ENCODE measurements at places on chromosomes 11 and 22. TPM values are rescaled to one million over a fixed set of nuclear protein-coding genes. Genes with fewer than 3 reads are reported as not detected.
A peak's percentile ranks its signal among the peaks of the same experiment; 100 is the strongest.

DNA sequence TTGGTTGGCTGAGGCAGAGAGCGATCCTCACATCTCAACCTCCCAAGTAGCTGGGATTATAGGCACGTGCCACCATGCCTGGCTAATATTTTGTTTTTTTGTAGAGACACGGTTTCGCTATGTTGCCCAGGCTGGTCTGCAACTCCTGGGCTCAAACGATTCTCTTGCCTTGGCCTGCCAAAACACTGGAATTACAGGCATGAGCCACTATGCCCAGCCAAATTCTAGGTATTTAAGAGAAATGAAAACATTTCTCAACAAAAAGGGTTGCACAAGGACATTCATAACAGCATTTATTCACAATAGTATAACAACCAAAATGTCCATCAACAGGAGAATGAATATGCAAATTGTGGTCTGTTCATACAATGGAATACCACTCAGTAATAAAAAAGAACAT lies 31.7 kb upstream of the RBX1 start:
- no peaks in the 10 kb centered on the region for H3K27me3 ChIP-seq
- no peak overlapping the region for H3K4me3 ChIP-seq
- H3K27ac ChIP-seq = no peak overlapping the region

DNA sequence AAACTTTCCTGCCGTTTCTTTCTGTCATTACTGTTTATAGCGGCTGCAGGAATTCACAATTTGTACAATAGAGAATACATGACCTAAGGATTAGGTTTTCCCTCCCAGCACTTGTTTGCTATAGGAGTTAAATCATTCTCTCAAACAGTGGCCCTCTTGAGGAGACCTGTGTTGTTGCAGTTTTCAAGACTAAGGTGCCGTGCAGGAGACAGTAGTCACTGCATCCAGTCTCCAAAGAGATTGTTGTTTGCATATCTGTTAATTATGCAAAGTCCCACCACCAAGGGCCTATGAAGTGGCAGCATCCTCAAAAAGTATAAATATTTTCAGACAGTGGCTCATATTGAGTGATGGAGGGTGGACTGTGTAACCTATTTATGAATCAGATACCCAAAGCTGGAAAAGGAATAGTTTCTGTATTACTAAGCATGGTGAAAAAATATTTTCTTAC lies 2.3 kb downstream of the PRSS23 start:
- DNase-seq = no peak
- no peak overlapping the region for H3K27ac ChIP-seq
- H3K4me1 ChIP-seq = peaks cover 47% of the 10 kb centered on the region

GRCh38 chr11:28615542-28615941 lies 507.4 kb downstream of the METTL15 start:
- no peaks in the 10 kb centered on the region for H3K27me3 ChIP-seq
- no peaks in the 10 kb centered on the region for H3K4me1 ChIP-seq
- H3K27ac ChIP-seq = no peak overlapping the region

DNA sequence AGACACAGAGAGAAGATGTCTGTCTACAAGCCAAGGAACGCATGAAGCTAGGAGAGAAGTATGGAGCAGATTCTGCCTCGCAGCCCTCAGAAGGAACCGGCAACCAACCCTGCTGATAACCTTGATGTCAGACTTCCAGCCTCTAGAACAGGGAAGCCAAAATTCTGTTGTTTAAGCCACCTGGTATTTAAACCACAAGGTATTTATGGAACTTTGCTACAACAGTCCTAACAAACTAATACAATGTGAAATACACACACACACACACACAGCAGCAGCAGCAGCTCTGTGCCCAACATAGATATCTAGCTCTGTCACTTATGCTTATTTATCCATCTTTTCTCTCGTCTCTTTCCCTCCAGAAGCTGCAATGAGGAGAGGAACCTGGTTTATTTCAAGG lies 400.0 kb downstream of the ETS1 start:
- H3K4me3 ChIP-seq = no peak overlapping the region
- no peaks in the 10 kb centered on the region for H3K36me3 ChIP-seq
- no peak overlapping the region for H3K27ac ChIP-seq
- no peak for DNase-seq
- no peaks in the 10 kb centered on the region for H3K4me1 ChIP-seq

Gene OR52E8
- not detected for polyA plus RNA-seq

DNA sequence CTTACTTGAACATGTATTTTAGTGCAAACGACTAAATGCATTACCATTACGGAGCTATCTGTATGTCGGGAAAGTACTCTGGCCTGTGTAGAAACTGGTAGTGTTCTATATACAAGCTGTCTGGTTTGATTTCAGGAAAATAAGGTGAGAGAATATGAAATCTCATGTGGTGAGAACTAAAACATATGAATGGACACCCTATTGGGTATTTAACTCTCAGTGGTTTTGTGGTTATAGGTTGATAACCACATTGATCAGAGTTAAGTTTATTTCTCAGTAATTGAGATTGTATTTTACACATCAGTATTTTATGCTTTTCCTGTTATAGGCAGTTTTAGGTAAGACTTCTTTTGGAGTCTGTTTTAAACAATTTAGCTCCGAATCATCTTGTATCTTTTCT lies 10.4 kb downstream of the ANO5 start:
- no peaks in the 10 kb centered on the region for H3K36me3 ChIP-seq
- H3K27me3 ChIP-seq = no peaks in the 10 kb centered on the region
- no peak overlapping the region for H3K27ac ChIP-seq
- DNase-seq = no peak

DNA sequence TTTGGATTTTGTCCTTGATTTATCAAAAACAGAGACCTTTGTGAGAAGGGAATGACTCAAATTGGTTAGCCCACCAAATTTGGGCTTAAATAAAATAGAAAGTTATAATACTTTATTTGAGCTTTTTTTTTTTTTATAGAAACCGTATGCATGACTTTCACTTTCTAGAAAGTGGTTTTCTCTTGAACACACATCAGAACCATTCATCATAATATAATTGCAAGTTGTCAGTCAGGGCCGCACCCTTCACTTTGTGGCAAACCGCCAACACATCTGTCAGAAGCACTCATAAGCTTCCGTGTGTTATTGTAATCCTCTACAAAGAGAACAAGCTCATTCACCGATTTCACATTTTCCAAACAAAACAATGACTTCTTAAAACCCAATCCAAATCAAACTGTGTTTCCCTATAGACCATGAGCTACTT lies 76.1 kb downstream of the SOX6 start:
- H3K36me3 ChIP-seq = no peaks in the 10 kb centered on the region
- H3K27ac ChIP-seq = no peak overlapping the region
- H3K4me1 ChIP-seq = no peaks in the 10 kb centered on the region
- peak overlapping the region; percentile 21 for H3K4me3 ChIP-seq

- H3K4me1 ChIP-seq = peaks cover 13% of the 10 kb centered on the region
- no peaks in the 10 kb centered on the region for H3K27me3 ChIP-seq
- H3K27ac ChIP-seq = no peak overlapping the region
- no peak overlapping the region for H3K4me3 ChIP-seq
Measured at GRCh38 chr22:42974223-42974622, 40.7 kb downstream of the PACSIN2 start.

- no peaks in the 10 kb centered on the region for H3K36me3 ChIP-seq
- H3K4me3 ChIP-seq = no peak overlapping the region
- H3K27me3 ChIP-seq = peaks cover 29% of the 10 kb centered on the region
- peaks cover 3% of the 10 kb centered on the region for H3K4me1 ChIP-seq
Measured at GRCh38 chr22:27295040-27295439, 506.5 kb downstream of the MN1 start.

Gene GDPD4
- polyA plus RNA-seq = 0.26 TPM

- no peaks in the 10 kb centered on the region for H3K36me3 ChIP-seq
- DNase-seq = peak; percentile 89
- peaks cover 54% of the 10 kb centered on the region for H3K4me1 ChIP-seq
- H3K4me3 ChIP-seq = peak within 1 kb of the TSS; percentile 50
- H3K27ac ChIP-seq = peak within 1 kb of the TSS; percentile 91
Measured at GRCh38 chr11:65558002-65558929, at the start of gene LTBP3. Gene LTBP3, minus strand, starts transcription at chr11:65558359. Its CDS starts 400 bp downstream, at chr11:65557959.

Gene YPEL1
- 6.4 TPM for polyA plus RNA-seq

DNA sequence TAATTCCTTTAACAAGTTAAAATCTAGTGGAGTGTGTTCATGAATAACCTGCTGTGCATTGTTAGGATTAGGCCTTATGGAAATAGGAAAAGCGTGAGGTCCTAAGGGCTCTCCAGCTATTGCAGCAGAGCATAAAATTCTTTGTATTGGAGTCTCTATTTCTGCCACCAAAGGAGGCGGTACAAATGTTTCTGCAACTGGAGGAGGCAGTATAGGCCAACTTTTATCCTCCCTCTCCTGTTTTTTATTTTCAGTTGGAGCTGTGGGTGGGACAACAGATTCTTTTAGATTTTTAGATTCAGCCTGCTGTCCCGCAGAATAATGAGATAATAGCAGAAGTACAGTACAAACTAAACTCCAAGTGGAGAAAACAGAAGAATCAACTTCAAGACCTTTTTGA lies 26.2 kb downstream of the OR10A6 start:
- H3K36me3 ChIP-seq = no peaks in the 10 kb centered on the region
- no peaks in the 10 kb centered on the region for H3K27me3 ChIP-seq
- no peaks in the 10 kb centered on the region for H3K4me1 ChIP-seq
- no peak overlapping the region for H3K4me3 ChIP-seq

DNA sequence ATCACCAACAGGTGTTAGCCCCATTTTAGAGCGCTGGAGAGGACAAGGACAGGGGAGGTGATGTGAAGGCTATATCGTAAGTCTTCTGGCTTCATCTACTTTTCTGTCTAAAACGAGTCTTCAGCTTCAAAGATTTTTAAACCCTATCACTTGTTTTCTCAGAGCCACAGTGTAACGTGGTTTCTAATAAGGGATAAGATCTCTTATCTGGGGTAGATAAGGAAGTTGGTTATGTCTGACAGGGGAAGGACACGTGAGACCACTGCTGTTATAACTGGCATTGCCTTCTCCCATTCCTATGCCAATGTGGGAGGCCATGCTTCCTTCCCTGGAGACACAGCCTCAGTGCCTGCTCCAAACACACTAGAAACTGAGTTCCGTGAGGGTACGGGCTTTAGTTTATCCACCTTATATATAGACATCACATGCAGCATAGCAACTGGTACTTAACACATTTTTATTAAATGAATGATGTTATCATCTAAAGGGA lies 39.3 kb downstream of the LARGE2 start:
- H3K27ac ChIP-seq = no peak overlapping the region
- H3K4me1 ChIP-seq = peaks cover 13% of the 10 kb centered on the region
- H3K36me3 ChIP-seq = peaks cover 75% of the 10 kb centered on the region
- H3K27me3 ChIP-seq = no peaks in the 10 kb centered on the region
- DNase-seq = no peak

GRCh38 chr11:113446938-113447337 lies 28.3 kb downstream of the DRD2 start:
- H3K4me1 ChIP-seq = no peaks in the 10 kb centered on the region
- H3K36me3 ChIP-seq = no peaks in the 10 kb centered on the region
- H3K27me3 ChIP-seq = no peaks in the 10 kb centered on the region
- H3K4me3 ChIP-seq = no peak overlapping the region
- no peak for DNase-seq
- no peak overlapping the region for H3K27ac ChIP-seq

DNA sequence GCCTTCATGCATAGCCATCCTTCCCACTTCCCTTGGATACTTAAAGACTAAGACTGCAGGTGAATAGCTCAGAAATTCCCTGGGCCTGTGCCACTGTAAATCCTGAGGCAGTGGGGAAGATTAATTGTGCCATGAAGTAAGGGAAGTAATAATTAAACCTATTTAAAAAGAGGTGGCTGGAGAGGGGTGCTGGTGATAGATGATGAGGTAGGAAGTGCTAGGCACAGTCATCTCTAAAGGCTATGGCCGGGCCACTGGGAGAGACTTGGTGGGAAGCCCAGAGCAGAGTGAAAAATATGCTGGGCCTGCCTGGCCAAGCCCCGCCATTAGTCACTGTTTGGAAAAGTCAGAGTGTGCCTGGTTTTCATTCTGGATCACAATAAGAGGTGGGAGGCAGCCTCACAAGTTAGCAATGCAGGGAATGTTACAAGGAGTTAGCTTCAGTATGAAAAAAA lies 197.2 kb upstream of the PITPNB start:
- no peak overlapping the region for H3K4me3 ChIP-seq
- no peaks in the 10 kb centered on the region for H3K36me3 ChIP-seq
- H3K27me3 ChIP-seq = no peaks in the 10 kb centered on the region
- no peaks in the 10 kb centered on the region for H3K4me1 ChIP-seq
- DNase-seq = no peak
- no peak overlapping the region for H3K27ac ChIP-seq

GRCh38 chr11:7422544-7423331 lies 62.6 kb upstream of the OLFML1 start:
- H3K27ac ChIP-seq = no peak overlapping the region
- H3K36me3 ChIP-seq = no peaks in the 10 kb centered on the region
- H3K4me3 ChIP-seq = no peak overlapping the region

DNA sequence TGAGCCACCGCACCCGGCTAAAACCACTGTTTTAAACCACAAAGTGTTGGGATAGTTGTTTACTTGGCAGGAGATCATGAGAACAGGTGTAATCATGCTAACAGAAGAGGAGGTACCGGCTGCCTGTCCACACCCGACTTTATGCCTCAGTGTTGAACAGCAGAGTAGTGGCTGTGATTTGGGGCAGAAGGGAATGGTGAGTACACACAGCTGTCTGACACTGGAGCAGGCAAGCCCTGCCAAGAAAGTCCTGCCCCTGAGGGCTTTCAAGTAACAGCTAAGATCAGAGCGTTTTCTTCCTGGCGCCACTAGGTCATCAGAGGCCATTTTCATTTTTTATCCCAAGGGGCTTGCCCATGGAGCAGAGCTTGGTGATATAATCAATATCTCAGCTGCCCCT lies 8.1 kb downstream of the CDKN1C start:
- no peak overlapping the region for H3K4me3 ChIP-seq
- H3K4me1 ChIP-seq = peaks cover 16% of the 10 kb centered on the region
- DNase-seq = no peak
- no peaks in the 10 kb centered on the region for H3K27me3 ChIP-seq
- no peak overlapping the region for H3K27ac ChIP-seq

DNA sequence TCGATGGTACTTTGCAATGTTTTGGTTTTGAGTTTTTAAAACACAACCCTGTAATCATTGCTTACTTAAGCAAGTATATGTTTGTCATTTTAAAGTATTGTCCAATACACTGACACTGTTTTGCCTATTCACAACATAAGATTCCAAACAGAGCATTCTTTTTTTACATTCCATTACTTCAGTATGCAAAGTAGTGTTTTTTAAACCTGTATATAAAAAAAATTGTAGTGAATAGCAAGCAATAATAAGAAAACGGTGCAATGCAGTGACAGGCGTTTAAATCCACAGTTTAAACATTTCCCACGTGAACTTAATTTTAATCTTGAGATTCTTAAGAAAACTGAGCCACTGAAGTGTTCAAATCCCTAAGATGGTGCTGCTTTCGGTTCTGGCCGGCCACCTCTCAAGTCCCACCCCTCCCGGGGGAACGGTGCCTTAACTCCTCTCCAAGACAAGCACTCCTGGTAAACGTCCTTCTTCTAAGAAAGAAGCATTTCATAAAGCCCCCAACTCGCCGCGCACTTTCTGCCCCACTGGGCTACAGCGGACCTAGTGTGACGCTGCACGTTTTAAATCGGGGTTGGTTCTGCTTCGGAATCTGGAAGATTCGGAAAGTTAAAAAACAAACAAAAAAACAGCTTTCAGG lies 2.9 kb downstream of the PGR start:
- peaks cover 26% of the 10 kb centered on the region for H3K27me3 ChIP-seq
- DNase-seq = no peak
- H3K4me3 ChIP-seq = peak overlapping the region; percentile 61
- peak overlapping the region; percentile 69 for H3K27ac ChIP-seq
- H3K36me3 ChIP-seq = no peaks in the 10 kb centered on the region

Gene RRP7A
- 38.8 TPM for polyA plus RNA-seq
